GM12891 (cell line): ENCODE measurements at places on chromosomes 11 and 22.

GRCh38 chr11:31995525-31996094 is 95.3 kb upstream of the RCN1 start:
- DNase-seq, result no peak

GRCh38 chr11:12220305-12220704 is 109.9 kb downstream of the MICAL2 start:
- DNase-seq, result no peak

DNA sequence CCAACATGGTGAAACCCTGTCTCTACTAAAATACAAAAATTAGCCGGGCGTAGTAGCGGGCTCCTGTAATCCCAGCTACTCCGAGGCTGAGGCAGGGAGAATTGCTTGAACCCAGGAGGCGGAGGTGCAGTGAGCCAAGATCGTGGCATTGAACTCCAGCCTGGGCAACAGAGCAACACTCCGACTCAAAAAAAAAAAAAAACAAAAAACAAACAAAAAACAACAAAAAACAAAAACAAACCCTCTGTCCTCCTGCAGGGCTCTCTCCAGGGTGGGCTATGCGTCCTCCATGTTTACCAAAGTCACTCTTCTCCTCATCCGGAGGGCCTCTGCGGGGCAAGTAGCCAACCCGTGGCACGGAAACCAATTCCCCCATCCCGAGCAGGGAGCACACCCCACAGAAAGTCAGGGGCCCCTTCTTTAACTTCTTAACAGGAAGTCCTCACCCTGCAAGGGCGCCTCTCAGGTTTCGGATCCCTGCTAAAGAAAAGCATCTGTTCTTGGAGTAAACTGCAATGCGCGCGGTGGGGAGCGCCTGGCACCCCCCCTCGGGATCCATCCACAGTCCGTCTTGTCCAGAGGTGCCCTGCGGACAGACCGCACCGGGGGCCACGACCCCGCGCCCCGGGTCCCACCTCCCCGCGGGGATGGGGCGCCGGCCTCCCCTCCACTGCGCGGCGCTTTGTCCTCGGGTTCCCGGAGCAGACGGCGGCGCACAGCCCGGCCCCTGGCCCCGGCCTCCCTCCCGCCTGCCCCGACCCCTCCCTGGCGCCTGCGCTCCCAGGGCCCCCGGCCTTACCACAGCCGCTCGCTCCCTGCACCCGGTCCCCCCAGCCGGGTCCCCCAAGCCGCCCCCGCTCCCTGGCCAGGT is 712 bp downstream of the CERK start:
- DNase-seq, result peak; percentile 70

- no peak for DNase-seq
These were observed 41.1 kb downstream of the UBASH3B start for GRCh38 chr11:122696662-122697061.

DNA sequence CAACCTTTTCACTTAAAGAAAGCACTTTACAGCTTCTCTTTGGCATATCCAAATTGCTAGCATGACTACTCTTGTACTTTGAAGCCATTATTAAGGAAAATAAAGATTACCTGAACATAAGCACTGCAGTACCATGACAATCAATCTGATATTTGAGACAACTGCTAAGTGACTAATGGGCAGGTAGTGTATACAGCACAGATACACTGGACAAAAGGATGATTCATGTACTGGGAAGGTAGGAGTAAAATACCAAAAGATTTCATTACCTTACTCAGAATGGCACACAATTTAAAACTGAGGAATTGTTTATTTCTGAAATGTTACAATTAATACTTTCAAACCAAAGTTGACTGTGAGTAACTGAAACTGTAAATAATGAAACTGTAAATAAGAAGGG is 1054.3 kb upstream of the TENM4 start:
- no peak for DNase-seq

- no peak for DNase-seq
These were observed 148.0 kb downstream of the CTTN start for GRCh38 chr11:70546191-70546940.

DNA sequence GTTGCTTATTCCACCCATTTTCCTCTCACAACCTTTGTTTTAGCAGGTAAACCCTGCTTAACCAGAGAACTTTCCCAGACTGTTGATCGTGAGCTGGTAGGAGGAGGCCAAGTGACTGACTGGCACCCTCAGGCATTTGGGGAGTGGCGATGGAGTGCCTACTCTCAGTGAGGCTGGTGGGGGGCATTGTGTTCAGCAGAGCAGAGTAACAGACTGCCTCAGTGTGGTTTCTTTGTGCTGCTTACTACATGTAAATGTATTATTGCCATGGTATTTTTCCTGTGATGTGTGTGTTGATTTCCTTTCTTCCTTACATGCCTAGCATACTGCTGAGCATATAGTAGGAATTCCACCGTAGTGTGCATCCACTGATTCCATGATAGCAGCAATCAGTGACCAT is 2.6 kb downstream of the MARK2 start:
- no peak for DNase-seq

- DNase-seq, result peak; percentile 2
These were observed 121.2 kb downstream of the PDE3B start for GRCh38 chr11:14764579-14765527.
